Stimulated activated CD4-positive, alpha-beta T cell treated with anti-CD3 and anti-CD28 coated beads, Interleukin-1b, Interleukin-23, amount 100 ng/mL, for 1 hour (primary cell): ENCODE measurements at places on chromosomes 1 and 21.

DNA sequence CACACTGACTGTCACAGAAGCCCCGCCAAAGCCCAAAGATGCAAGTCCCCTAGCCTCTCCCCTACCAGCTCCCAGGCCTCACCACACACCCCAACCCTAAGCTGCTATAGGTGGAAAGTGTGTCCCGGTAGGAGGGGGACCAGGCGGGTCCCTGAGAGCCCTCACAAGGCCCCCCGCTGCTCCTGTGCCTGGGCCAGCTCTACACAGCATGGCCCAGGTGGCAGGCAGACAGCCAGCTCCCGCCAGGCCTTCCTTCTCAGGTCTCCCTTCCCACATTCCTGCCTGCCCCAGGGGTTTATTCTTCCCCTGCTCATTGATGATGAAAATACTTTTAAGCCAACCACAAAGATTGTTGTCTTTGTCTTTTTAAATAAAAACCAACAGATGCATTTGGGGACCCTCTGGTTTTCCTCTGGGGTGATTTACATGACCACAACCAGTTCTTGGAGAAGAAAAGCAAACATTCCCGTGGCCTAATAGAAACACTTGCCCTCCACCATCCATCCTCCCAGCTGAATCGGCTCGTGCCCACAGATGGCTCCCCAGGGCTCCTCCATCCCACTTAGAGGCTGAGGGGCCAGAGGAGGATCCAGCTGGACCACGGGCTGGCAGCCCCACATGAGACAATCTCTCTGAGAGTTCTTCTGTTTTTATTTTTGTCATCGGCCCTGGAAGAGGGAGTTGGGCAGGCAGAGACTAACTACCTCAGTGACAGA, 93.1 kb downstream of the DMRTB1 start:
- DNase-seq: no peak

GRCh38 chr1:172340520-172340919, 80.0 kb upstream of the C1orf105 start:
- DNase-seq: no peak

- no peak for DNase-seq
Observed at GRCh38 chr1:174953285-174954072, 46.3 kb upstream of the CACYBP start.

DNA sequence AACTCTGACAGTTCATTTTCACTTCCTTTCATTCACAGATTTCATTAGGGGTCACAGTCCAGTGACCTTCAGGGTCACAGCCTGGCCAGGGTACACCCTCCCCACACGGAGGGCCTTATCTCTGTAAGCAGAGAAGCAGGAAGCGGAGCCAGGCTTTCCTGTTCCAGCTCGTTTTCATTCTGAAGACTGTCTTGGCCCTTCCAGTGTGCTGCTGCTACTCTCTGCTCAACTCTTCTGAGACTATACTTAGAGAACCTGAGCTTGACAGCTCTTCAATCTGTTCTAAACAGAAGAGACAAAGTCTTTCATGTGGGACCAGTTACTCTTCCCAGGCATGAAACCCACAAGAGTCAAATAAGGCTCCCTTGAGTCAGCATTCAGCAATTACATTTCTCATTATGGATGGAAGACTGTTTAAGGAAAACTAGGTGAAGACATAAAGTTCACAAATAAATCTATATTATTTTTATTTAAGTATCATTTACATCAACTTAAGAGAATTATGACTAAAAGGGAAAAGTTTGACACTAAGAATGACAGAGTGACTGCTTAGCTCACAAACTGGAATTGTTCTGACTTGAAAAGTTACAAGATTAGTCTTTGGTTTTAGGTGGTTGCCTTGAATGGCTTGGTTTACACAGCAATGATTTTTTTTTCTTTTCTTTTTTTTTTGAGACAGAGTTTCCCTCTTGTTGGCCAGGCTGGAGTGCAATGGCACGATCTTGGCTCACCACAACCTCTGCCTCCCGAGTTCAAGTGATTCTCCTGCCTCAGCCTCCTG, 4.8 kb upstream of the TDRD10 start:
- DNase-seq: no peak

DNA sequence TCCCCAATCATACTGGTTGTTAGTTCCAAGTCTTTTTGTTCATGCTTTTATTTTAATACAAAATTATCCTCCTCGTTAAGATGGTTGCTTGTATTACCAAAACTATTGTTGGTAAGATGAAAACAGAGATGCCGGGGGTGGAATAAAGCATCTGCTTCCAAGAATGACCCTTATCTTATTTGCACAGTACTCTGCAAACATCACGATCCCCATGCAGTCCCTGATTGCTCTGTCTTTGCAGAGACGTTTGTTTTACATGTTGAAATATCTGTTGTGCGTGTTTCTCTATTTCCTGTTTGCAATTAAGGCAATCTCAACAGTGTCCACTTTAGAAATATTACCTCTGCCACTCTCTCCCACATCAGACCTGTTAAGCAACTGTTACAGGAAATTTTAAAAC, 141.3 kb upstream of the NCAM2 start:
- DNase-seq: no peak

DNA sequence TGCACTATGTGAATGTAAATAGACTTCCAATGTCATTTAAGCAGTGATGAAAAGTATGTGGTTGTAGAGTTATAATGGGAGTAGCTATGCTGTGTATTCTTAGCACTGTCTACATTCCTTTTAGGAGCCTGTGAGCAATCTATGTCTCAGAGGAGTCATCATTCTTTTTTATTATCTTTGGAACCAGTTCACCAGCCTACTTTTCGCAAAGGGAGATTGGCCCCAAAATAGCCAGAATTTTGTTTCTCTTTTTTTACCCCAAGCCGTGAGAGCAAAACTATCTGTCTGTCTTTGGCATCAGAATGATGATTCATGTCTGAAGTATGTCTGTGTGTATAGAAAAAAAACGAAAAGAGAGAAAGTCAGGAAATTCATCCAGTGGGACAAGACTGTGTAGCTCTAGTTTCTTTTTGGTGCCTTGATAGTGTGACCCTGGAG, 44.2 kb downstream of the OSBPL9 start:
- no peak for DNase-seq

DNA sequence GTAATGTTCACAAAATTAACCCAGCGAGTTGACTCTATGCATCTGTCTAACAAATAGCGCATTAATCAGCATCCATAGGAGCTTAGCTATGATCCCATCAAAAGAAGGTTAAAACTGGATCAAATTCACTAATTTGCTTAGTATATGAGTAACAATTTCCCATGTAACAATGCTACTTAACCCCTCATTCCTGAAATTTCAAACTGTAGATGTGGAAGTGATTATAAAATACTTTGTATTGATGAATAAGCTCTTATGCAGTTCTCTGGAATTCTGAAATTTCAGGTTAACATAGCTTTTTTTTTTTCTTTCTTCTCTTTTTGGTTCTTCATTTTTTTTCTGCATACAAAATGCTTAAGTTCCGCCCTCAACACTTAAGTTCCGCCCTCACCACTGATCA, 1272.7 kb downstream of the KCNT2 start:
- DNase-seq: no peak

DNA sequence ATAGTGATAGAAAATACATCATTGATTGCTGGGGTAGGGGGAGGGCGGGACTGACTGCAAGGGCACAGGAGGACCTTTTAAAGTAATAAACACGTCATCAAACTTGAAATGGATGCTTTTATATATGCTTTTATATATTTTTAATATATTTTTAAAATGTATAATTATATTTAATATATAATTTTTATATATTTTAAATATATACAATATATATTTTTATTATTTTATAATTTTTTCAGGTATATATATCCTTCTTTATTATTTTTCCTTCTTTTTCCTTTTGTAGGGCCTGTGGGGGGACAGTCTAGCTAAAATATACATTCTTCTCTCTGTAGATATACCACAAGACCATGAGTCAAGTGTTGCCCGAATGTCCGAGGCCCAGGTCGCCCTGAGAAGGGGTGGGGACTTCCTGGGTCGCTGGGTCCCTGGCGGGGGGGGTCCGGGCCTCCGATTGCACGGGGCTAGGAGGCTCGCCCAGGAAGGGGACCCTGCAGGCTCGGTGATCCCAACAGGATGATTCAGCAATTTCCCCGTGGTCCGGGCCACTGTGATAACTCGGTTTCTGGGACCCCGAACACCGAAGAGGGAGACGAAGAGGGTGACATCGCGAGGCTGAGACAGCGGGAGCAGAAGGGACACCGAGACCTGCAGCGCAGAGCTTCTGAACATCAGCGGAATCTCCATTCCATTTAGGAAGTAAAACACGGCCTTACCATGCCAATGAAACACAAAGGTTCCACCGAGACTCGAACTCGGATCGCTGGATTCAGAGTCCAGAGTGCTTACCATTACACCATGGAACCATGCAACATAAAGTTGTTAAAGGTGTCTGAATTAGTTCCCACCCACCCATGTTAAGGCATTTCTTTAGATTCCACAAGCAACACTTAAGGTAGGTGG, 112.5 kb upstream of the NBPF11 start:
- no peak for DNase-seq

GRCh38 chr1:90973897-90974798, 47.7 kb downstream of the ZNF644 start:
- DNase-seq: no peak

DNA sequence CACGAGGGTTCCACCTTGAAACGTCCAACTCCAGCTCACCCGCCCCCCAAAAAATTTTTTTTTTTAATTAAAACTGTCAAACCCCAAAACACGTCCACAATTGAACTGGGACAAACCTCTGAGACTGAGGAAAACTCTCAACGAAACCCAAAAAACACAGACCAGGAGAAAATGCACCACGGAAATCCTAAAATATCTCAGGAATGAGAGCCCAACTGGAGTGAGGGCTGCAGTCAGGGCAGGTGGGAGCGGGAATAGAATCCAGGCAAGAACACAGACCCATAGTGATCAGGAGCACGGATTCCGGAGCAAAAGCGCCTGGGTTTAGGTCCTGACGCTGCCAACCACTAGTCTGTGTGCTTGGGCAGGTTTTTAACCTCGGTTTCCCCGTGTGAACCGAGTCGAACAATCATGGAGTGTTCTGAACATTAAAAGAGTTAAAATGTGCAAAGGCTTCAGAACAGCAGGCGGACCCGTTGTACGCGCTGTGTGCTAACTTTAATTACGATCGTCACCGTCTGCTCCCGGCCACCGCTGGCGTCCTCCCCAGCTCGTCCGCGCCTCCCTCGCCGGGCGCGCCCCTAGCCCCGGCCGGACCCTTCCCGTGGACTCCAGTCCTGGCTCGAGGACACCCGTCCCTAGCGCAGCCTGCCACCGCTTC, 624 bp downstream of the ARHGAP29 start:
- DNase-seq: no peak

DNA sequence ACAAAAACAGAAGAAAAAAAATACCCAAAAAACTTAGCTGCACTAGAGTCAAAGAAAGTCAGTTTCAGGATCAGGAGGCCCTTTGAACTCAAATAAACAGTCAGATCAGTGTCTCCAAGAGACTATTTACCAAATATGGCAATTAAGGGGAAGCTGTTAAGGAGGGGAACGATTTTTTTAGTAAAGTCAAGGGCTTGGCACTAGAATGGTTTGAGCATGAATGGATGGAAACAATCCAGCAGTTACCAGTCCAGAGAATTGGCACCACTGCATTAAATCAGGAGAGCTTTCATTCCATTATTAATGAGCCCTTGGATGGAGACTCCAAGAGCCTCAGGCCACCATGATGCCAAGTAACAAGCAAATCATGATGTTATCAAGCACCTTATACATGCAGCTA, 7.2 kb downstream of the TRAPPC3 start:
- DNase-seq: no peak

DNA sequence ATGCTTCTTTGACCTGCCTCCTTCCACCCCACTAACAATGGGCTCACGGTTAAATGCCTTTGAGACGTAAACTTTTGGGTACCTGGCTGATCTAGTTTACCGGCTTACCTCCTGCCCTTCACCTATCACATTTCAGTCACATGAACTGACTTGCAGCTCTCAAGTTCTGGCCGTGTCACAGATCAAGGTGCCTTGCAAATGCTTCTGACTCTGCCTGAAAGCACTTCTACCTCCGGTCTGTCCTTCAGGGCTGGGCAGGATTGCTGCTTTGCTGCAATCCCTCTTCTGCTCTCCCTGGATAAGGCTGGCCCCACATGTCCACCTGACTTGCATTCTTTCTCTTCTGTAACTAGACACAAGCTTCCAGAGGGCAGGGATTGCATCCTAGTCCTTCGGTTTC, 69.0 kb downstream of the GRIK1 start:
- no peak for DNase-seq

DNA sequence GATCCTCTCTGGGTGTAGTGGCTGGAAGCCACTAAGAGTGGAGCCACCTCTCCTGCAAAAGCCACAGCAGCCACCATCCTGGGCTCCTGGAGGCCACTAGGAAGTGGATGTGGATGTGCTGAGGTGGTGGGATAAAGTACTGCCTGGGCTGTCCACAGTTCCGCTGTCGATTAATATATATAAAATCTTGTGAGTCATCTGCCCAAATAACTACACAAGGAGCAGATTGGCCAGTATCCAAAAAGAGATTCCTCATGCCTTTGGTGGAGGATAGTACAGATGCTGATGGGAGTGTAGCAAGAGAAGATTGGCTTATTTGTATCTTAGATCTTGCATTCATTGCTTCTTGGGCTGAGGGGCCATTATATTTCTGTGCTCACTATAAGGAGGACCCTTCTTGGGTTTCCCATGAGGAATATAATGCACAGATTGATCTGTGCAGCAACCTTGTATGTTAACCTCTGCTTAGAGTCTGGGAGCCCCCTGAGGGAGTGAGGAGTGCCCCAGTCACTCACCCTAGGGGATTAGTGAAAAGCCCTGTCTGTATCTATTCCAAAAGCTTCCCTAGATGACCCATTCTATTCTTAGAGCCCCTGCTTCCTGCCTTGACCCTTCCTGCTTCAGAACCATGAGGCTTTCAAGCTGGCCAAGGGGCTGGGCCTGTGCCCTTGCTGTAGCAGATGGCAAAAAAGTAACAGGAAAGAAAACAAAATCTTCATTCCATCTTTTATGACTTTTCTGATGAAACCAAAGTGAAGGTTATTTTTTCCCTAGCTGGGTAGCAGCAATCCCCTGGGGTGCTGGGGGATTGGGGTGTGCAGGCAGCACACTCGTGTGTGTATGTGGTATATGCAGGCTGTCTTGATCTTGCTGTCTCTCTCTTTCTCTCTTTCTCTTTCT, 31.7 kb downstream of the RCSD1 start:
- DNase-seq: no peak

DNA sequence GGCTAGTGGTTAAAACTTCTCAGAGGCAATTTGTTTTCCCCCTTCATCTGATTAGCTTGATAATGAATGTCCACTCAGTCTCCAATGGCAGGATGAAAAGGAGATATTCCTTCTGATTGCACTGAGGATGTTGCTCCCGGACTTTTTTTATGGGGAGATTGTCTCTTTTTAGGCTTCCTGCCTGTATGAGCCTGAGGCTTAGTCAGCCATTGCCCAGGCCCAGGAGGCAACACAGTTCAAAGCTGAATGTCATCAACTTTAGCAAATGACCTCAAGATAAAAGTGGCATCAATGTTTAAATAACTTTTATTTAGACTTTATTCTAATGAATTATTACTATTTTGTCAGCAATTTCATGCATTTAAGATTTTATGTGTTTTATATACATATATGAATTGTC, 162.9 kb upstream of the PTBP2 start:
- DNase-seq: no peak
